Fibroblast of skin of left biceps (primary cell): ENCODE measurements at places on chromosomes 3 and 15.
A peak's percentile ranks its signal among the peaks of the same experiment; 100 is the strongest.

DNA sequence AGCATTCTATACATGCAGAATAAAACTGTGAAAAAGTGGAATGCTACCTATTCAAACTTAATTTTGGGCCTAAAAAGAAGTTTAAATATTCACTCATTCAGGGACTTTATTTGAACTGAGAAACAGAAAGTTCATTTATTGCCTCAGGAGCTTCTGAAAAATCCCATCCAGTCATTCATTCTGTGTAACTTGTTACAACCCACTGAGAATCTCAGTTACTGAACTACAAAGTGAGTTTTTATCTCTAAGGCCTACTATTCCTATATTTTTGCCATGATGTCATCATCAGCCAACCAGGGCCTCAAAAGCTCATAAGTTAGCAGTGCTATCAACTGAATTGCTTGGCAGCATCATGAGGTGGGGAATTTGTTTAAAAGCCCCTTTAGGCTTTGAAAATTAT lies 98.0 kb upstream of the BOC start:
- DNase-seq = no peak

- no peak for DNase-seq
Measured at GRCh38 chr3:33947272-33948195, 149.1 kb downstream of the PDCD6IP start.

DNA sequence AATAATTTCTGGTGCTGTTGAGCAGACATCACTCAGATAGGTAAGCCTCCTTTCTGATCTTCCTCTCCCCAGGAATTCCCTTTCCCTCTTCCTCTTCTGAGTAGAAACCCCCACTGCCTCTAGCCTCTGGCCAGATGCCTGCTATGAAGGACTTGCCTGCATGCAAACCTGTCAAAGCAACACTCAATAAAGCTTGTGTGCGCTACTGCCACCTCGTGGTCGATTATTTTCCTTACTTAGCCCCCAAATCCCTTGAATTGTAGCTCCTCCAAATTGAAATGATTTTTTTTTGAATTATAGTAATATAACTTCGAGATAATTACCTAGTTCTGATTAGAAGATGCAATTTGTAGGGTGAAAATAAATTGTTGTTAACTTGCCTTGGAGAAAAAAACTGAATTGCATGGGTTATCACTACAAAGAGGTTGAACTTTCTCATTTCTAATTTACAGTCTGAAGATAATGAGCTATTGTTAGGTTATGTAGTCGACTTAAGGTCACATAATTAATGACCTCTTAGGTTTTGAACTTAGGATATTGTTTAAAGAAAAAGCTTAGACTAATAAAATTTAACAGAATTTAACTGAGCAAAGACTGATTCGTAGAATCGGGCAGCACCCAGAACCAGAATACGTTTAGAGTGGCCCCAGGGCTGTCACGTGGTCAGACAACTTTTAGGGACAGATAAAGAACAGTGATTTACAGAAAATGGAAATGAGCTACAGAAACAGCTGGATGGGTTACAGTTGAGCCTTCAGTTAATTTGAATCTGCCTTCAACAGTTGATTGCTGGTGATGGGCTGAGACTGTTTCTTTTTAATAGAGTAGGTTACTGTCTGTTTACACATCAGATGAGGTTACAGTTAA lies 269.3 kb downstream of the ARPP21 start:
- DNase-seq = peak; percentile 16

DNA sequence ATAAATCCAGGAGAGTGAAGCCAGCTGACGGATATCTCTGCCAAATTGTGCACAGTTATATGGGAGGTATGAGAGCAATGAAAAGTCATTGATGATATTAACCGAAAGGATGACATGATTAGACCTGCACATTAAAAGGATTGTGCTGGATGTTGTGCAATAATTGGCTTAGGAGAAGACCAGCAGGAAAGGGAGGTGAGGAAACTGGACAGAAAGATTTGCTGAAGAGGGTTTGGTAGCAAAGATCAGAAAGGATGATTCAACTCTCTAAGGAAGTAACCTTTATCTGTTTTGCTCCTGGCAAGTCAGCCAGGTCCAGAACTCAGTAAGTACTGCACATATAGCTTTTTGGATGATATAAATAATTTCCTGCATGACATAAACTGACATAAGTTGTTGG lies 704.7 kb downstream of the GRM7 start:
- DNase-seq = no peak

DNA sequence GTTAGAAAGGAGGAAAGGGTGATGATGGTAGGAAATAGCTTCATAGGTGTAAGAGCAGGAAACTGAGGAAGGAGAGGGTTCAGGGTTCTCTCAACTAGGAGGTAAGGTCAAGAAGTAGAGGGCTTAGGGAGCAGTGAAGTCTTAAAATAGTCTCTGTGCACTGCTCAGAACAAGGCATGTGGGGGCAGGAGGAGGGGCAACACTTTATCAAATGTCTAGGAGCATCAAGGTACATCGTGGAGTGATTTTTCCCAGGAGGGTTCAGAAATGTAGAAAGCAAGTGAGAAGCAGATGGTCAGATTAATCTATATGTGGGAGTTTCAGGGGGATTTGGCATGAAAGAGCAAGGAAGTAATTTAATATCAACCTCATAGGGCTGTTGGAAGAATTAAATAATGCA lies 58.8 kb downstream of the TNIK start:
- DNase-seq = no peak

DNA sequence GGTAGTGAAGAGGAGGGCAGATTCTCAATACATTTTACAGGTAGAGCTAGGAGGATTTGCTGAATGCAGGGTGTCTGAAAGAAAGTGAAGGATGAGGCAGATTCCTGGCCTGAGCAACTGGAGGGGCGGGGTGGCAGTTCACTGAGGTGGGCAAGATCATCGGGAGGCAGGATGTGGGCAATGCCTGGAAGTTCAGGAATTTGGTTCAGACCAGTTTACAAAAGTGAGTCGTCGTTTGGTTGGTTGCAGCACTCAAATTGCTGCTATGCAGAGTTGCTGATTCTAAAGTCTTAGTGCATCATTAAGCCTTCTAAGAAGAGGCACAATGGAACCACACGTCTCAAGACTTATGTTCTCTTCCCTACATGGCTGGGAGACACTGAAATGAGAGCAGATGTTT lies 134.0 kb downstream of the MFSD1 start:
- no peak for DNase-seq

DNA sequence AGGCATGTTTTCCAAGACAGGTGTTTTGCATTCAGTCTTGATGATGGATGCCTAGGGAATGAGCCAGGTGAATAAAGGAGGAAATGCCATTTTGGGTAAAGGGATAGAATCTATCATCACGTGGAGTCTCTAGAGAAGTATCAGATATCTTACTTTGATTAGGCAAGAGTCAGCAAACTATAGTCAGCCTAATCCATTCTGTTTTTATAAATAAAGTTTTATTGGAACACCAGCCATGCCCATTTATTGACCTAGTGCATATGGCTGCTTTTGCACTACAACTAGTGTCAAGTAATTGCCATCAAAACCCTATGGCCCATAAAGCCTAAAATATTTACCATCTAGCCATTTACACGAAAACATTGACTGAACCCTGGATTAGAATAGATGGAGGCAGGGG lies 231.2 kb downstream of the SLC9A9 start:
- DNase-seq = no peak

GRCh38 chr3:24388159-24388558 lies 106.5 kb downstream of the THRB start:
- no peak for DNase-seq

GRCh38 chr3:22244761-22245521 lies 493.9 kb upstream of the ZNF385D start:
- DNase-seq = peak; percentile 84

DNA sequence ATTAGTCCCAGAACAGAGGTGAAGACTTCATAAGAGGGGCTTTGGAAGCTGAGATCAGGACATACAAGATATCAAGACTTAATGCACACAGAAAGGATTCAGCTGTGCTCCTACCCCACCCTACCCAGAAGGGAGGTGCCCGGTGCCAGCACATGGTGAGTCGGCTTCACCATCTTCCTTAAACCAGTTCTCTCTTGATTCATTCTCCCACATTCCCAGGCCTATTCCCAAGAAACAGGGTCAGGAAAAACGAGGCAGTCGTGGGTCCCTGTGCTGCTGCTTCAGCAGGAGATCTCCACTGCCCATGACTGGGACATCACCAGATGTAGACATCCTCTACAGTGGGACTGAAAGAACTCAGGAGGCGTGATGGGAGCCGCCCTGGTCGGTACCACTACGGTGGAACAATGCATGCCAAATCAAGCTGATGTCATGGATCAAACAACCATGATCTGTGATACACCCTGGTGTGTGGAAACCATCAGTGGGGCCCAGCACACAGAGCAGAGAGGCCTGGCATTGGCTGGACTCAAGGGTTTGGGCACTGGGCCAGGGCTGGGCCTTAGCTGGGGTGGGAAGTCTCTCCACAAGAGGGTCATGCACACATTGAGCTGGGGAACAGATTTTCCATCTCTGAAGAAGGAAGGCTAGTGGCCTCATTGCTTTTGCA lies 41.9 kb downstream of the CCDC12 start:
- no peak for DNase-seq

GRCh38 chr3:62604298-62604697 lies 230.9 kb upstream of the FEZF2 start:
- peak; percentile 43 for DNase-seq

- DNase-seq = no peak
Measured at GRCh38 chr15:92159481-92159880, 234.2 kb upstream of the ST8SIA2 start.

GRCh38 chr3:54374214-54374852 lies 252.0 kb downstream of the CACNA2D3 start:
- DNase-seq = no peak

- DNase-seq = no peak
Measured at GRCh38 chr15:101393172-101393571, 96.3 kb downstream of the PCSK6 start.

DNA sequence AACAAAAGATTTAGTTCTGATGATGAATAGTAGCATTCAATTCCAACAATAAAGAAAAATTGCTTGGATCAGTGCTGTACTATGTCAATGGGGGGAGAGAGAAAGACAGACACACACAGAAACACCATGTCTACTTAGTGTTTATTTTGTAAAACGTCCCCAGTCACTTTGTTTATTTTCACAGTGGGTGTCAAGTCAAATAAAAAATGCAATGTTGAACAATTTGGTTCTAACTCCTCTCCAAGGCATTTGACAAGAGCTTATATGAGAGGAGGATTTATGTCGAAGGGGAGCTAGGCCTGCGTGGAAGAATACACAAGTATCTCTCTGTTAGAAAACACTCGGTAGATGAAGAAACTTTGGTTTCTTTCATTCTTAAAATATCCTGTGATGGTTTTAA lies 201.7 kb upstream of the SLC2A2 start:
- no peak for DNase-seq

- DNase-seq = no peak
Measured at GRCh38 chr3:111321786-111322185, 220.2 kb upstream of the CD96 start.

- DNase-seq = no peak
Measured at GRCh38 chr15:42696626-42697025, 40.3 kb downstream of the CDAN1 start.

- DNase-seq = no peak
Measured at GRCh38 chr3:174758943-174759342, 100.2 kb upstream of the NAALADL2 start.

- DNase-seq = no peak
Measured at GRCh38 chr3:165446555-165446954, 250.4 kb upstream of the SLITRK3 start.

DNA sequence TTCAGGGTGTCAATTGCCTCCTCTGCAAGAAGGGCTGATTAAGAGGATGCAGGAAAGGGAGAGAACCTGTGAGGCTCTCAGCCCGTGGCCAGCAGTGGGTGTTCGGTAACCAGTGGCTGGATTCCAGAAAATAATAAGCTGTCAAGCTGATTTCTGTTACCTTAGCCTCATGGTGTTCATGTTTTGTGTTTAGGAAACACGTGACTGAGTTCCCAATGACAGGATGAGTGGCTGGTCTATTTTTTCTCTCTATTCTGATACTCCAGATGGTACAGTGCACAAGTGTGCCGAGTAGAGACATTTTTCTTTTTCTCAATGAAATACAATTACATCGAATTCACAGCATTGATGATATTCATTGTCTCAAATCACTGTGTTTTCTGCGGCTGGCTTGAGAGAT lies 43.6 kb downstream of the EDEM1 start:
- DNase-seq = no peak

DNA sequence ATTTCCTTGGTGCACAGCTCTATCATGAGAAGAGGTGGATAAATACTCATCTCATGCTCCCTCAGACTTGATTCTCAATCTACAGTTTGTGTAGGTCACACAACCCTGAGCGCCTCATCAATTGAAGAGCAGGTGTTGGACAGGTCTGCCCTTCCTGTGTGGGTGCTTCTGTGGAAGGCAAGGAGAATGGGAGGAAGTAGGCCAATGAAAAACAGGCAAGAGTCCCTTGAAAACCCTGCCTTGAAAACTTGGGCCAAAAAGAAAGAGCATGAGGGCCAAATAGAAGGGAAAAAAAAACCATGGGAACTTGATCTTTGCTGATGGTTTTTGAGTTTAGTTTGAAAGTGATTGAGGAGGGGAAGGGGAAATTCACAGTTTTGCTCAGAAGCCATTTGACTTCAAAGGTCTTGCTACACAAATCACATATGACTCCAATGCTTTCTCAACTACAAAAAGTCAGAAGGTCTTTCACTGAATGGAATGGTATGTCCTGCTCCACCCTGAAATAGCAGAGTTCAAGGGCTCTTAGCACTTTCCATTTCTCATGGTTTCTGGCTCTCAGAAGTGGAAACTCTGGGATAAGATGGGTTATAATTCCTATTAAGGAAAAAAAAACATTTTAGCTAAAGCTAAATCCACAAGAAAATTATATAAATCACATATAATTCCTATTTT lies 37.2 kb upstream of the TM4SF1 start:
- DNase-seq = no peak

- DNase-seq = no peak
Measured at GRCh38 chr3:30476368-30477084, 129.9 kb upstream of the TGFBR2 start.

DNA sequence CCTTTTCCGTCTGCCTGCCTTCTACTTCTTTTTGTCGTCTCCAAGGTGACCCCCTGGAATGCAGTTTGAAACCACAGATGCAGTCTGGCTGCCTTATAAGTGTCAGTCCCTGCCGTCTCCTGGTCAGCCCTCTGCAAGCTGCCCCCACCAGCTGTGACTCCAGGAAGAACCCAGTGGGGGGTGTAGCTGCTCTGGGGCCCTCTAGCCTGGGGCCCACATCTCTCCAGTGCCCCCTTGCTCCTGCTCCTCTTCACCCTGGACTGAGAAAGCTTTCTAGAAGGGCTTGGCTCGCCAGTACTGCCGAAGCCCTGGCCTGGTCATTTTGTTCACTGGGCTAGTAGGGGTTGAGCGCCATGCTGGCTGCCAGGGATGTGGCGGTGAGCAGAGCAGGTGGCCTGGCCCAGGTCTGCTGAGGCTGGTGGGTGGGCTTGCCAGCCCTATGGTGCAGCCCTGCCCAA lies 21.3 kb downstream of the SYNM start:
- no peak for DNase-seq

DNA sequence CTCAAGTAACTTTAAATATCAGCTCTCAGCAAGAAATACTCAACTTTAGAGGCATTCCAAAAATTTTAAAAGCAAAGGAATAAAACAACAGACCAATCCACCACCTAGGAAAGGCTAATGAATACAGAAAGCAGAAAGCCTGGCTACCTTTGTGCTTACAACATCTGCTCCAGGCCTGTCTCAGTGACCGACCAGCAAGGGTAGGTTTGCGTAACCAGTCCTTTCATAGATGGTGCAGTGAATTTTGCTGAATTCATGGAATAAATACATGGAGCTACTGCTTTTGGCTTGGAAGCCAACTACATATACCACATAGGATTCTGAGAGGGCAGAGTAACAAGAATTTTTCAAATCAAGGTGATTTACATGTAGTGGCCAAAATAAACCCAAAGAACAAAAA lies 27.2 kb downstream of the ETV5 start:
- no peak for DNase-seq

GRCh38 chr3:217099-217813 lies 20.7 kb downstream of the CHL1 start:
- DNase-seq = no peak
